ENCODE measurements at places on chromosomes 6 and 20.
A peak's percentile ranks its signal among the peaks of the same experiment; 100 is the strongest.

- DNase-seq: no peak
These were observed 782 bp upstream of the PCMTD2 start for GRCh38 chr20:64254571-64255360.

GRCh38 chr20:5663396-5663795 lies 86.8 kb upstream of the SHLD1 start:
- DNase-seq: no peak

GRCh38 chr6:80679992-80680391 lies 573.5 kb downstream of the BCKDHB start:
- no peak for DNase-seq

GRCh38 chr6:42021847-42022754 lies 28.2 kb upstream of the TAF8 start:
- peak; percentile 79 for DNase-seq

GRCh38 chr6:58290177-58290576 lies 972.7 kb downstream of the PRIM2 start:
- no peak for DNase-seq

GRCh38 chr6:167998215-167998614 lies 744 bp downstream of the KIF25 start:
- DNase-seq: no peak

DNA sequence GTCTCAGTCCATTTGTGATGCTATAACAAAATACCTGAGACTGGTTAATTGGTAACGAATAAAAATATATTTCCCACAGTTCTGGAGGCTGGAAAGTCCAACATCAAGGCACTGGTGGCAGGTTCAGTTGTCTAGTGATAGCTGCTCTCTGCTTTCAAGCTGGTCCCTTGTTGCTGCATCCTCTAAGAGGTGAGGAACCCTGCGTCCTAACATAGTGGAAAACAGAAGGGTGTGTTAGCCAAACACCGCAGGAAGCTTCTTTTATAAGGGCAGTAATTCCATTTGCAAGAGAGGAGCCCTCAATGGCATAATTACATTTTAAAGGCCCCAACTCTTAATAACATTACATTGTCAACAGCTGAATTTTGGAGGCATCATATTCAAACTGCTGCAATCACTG lies 372.7 kb downstream of the ADGRB3 start:
- DNase-seq: no peak

GRCh38 chr20:19211661-19212468 lies 577 bp upstream of the SLC24A3 start:
- DNase-seq: peak; percentile 8

DNA sequence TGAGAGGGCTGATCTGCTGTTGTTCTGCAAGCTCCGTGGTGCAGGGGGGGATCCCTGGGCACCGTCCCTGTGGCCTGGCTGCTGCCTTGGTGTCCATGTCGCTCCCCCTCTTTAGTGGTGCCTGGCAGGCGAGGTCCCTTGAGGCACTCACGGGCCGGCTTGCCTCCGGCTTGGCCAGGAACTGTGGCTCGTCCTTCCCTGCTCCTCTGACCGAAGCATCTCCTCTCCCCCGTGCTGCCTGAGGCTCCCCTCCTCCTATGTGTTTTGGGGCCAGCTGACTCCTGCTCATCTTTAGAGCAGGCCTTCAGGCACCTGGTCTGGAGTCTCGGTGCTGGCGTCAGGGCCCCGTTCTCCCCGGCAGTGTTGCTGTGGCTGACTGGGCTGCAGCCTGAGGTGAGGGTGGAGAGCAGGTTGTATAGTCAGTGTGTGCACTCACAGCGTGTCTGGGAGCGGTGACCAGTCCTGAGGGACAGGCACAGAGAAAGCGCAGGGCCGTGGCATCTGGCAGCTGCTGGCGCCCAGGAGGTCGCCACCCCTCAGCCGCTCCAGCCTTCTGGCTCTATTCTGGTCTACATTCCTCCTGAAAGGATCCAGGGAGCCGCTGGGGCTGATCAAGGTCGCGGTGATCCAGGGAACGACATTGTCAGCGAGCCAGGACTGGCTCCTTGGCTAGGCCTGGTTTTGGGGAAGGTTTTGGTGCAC lies 43.7 kb downstream of the PYGB start:
- DNase-seq: no peak

- DNase-seq: no peak
These were observed 73.5 kb downstream of the EYS start for GRCh38 chr6:65633501-65633900.

DNA sequence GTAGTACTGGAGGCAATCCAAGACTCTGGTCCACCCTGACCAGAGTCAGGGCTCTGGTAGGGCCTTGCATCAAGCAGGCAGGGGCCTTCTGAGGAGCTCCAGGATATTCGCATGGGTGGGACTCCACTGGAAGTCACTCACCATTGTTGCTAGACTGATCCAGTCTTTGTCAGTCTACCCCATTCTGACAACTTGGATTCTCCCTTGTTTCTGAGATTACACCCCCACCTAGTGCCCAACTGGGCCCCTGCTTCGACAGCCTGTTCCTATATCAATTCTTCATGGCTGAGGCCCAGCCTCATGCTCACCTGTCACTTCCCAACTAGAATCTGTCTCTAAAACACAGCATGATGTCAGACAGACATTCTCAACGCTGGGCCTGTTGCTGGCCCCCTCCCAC lies 5.2 kb downstream of the SLC35D3 start:
- DNase-seq: no peak

DNA sequence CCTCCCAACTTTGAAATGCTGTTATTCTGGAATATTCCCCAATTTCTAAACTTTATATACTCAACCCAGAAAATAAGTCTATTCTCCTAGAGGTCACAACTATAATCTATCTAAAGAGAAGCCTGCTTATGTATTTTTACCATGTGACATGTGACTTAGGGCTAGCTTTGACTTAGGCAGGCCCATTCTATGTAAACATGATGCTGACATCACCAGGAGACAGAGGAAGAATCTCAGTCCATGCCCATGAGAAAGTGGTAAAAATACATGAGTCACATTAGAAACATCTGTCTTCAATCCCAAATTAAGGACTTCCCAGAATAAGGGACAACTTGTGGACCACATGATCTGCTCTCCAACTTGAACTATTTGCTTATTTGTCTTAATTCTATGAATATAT lies 113.6 kb upstream of the ID4 start:
- no peak for DNase-seq
